Liver (tissue), 10 donors: ENCODE measurements at places on chromosomes 4 and X. TPM values are rescaled to one million over a fixed set of nuclear protein-coding genes. Genes with fewer than 3 reads are reported as not detected.
A peak's percentile ranks its signal among the peaks of the same experiment; 100 is the strongest.

DNA sequence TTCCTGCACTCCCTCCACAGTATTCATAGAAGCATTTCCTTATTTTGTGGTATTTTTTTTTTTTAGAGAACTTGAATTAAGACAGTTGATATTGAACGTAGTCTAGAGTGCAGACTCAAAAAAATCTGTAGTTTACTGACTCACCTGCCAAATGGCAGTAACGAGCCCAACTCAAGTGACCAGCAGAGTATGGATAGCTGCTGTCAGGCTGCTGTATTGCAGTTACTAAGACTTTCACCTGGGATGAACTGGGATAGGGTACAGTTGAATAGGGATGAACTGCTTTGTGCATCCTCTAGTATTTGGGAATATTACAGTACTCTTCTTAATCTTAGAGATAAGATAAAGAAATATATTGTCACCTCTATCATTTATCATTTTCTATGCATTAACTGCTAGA, 7.0 kb upstream of the SLC7A11 start:
- no peaks in the 10 kb centered on the region for H3K27me3 ChIP-seq
- H3K4me3 ChIP-seq, result no peak overlapping the region
- H3K27ac ChIP-seq, result no peak overlapping the region
- DNase-seq, result no peak
- H3K36me3 ChIP-seq, result no peaks in the 10 kb centered on the region
- no peaks in the 10 kb centered on the region for H3K4me1 ChIP-seq

Gene PWWP3B
- total RNA-seq, result 1.8 TPM

DNA sequence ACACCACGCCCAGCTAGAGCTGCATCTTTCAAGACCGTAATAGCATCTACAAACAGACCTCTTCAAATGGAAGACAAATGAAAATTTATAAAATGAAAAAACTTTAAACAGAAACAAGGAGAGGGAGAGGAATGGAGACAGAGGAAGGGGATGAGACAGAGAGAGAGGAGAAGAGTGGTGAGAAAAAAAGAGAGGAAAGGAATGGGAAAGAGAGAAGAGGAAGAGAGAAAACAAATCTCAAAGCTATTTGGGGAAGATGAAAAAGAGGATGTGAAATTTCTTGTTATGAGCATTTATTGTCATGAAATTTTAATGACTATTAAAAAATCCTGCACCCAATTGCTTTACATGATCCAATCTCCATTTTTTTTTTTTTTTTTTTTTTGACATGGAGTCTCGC, 726.9 kb downstream of the GRID2 start:
- H3K36me3 ChIP-seq, result no peaks in the 10 kb centered on the region
- no peak overlapping the region for H3K4me3 ChIP-seq
- H3K27ac ChIP-seq, result no peak overlapping the region

DNA sequence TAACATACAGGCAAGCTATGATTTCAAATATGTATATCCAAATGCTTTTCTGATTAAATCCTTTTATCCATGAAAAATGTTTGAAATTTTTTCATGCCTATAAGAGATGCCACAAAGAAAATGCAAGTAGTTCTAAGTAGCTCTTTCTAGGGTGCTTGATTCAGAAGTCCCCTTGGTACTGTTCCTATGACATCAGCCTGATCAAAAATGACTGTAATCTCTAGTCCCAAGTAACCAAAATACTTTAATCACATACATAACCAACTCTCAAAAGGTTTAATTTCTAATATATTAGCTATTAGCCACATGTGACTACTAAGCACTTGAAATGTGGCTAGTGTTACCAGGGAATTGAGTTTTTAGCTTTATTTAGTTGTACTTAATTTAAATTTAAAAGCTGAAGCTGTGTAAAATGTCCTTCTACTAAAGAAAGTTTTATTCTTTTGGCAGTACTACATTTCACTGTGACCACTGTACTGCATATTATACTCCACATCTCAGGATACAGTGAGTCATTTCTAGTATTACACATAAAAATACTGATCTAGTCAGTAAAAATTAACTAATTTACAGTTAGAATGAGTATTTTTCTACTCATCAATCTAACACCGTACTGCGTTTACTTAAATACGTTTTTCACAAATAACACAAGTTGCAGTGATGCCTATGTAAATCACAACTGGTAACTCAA, 33.9 kb downstream of the FBXW7 start:
- DNase-seq, result no peak
- no peaks in the 10 kb centered on the region for H3K4me1 ChIP-seq
- no peaks in the 10 kb centered on the region for H3K36me3 ChIP-seq
- no peak overlapping the region for H3K27ac ChIP-seq
- H3K4me3 ChIP-seq, result no peak overlapping the region
- no peaks in the 10 kb centered on the region for H3K27me3 ChIP-seq

GRCh38 chrX:97564496-97564895, 680.8 kb downstream of the RPA4 start:
- no peaks in the 10 kb centered on the region for H3K27me3 ChIP-seq
- DNase-seq, result no peak
- no peak overlapping the region for H3K27ac ChIP-seq
- H3K36me3 ChIP-seq, result no peaks in the 10 kb centered on the region
- peaks cover 11% of the 10 kb centered on the region for H3K4me1 ChIP-seq

GRCh38 chr4:156974264-156974663, 2.7 kb upstream of the PDGFC start:
- no peak for DNase-seq
- H3K36me3 ChIP-seq, result no peaks in the 10 kb centered on the region
- H3K27ac ChIP-seq, result no peak overlapping the region
- no peak overlapping the region for H3K4me3 ChIP-seq
- H3K4me1 ChIP-seq, result peaks cover 15% of the 10 kb centered on the region
- H3K27me3 ChIP-seq, result no peaks in the 10 kb centered on the region

Gene RTL3
- not detected for total RNA-seq

DNA sequence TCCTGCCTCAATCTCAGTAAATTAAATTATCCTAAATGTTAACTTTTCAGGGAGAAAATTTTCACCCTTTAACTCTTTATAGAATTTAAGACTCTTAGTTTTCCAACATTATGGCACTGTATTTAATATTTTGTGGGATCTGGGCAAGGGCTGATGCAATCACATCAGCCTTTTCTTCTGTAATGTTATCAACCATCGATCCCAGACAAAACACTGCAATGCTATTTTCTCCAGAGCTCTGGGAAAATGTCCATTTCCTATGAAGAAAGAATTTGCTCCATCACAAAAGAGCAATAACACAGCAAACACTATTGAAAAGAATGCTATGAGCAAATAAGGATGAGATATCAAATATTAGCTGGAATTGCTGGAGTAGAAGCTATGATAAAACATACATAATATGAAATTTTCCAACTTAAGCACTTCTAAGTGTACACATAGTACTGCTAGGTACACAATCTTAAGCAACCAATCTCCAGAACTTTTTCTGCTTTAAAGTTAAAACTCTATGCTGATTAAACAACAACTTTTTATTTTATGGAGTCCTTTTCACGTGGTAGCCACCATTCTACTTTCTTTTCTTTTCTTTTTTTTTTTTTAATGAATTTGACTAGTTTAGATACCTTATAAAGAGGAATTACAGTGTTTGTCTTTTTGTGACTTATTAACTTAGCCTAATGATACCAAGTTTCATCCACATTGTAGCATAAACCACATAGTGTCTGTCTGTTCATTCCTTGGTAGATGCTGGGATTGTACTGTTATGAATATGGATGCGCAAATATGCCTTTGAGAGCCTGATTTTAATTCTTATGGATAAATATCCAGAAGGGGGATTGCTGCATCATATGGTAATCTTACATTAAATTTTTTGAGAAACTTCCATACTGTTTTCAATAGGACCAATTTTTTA, 43.6 kb downstream of the UGT2A3 start:
- no peaks in the 10 kb centered on the region for H3K36me3 ChIP-seq
- peak overlapping the region; percentile 28 for H3K27ac ChIP-seq
- H3K4me1 ChIP-seq, result peaks cover 30% of the 10 kb centered on the region
- H3K27me3 ChIP-seq, result no peaks in the 10 kb centered on the region
- H3K4me3 ChIP-seq, result no peak overlapping the region

Gene PPP1R2C
- total RNA-seq, result not detected

Gene FRAS1
- 6.0 TPM for total RNA-seq

Gene CFAP47
- under 0.01 TPM for total RNA-seq

GRCh38 chrX:24148535-24149350, 786 bp upstream of the ZFX start:
- peak; percentile 41 for DNase-seq
- H3K27me3 ChIP-seq, result no peaks in the 10 kb centered on the region
- peaks cover 3% of the 10 kb centered on the region for H3K36me3 ChIP-seq

- H3K4me1 ChIP-seq, result peaks cover 6% of the 10 kb centered on the region
- no peaks in the 10 kb centered on the region for H3K36me3 ChIP-seq
- no peak overlapping the region for H3K4me3 ChIP-seq
- H3K27me3 ChIP-seq, result no peaks in the 10 kb centered on the region
Observed at GRCh38 chrX:111869639-111870034, 6.3 kb upstream of the TRPC5OS start.

DNA sequence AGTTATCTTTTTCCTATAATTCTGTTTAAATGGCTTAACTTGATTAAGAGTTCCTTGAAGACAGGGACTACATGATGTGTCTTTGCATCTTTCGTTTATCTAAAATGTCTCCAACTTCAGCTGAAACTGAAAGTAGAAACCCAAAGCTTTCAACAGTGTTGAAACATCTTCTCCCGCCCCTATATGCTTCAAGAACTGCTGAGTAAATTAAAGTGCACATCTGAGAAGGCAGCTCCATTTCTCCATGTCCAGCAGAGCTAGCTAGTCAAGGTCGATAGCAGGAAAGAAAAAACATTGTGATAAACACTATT, 185.7 kb upstream of the TBL1X start:
- no peaks in the 10 kb centered on the region for H3K36me3 ChIP-seq
- H3K27ac ChIP-seq, result no peak overlapping the region
- H3K4me3 ChIP-seq, result no peak overlapping the region
- DNase-seq, result no peak

Gene GPR143
- total RNA-seq, result 1.4 TPM

- H3K27me3 ChIP-seq, result no peaks in the 10 kb centered on the region
- H3K36me3 ChIP-seq, result peaks cover 50% of the 10 kb centered on the region
- H3K4me3 ChIP-seq, result no peak overlapping the region
- H3K4me1 ChIP-seq, result no peaks in the 10 kb centered on the region
- H3K27ac ChIP-seq, result no peak overlapping the region
Observed at GRCh38 chr4:13615161-13615560, 12.4 kb downstream of the BOD1L1 start.

GRCh38 chrX:3221643-3222042, 124.8 kb downstream of the MXRA5 start:
- H3K36me3 ChIP-seq, result no peaks in the 10 kb centered on the region
- no peak overlapping the region for H3K27ac ChIP-seq
- DNase-seq, result no peak
- no peak overlapping the region for H3K4me3 ChIP-seq

DNA sequence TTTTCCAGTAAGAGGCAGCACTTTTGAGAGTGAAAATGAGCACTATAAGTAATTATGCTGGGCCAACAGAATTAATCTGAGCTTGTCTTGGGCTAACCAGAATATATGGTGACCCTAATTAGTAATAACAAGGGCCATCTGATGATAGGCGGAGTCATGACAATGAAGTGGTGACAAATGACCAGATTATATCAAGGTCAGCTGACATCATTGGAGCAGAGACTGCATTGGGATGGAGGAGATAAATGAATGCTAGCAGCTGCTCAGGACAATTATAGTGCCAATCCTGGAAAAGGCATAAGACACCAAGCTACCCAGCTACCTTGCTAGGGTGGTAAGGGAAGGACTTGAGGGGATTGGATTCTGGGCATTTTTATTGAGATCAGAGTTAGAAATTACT, 1548.7 kb downstream of the RPA4 start:
- no peak for DNase-seq
- H3K4me1 ChIP-seq, result no peaks in the 10 kb centered on the region
- no peaks in the 10 kb centered on the region for H3K27me3 ChIP-seq
- no peaks in the 10 kb centered on the region for H3K36me3 ChIP-seq
- H3K4me3 ChIP-seq, result no peak overlapping the region

DNA sequence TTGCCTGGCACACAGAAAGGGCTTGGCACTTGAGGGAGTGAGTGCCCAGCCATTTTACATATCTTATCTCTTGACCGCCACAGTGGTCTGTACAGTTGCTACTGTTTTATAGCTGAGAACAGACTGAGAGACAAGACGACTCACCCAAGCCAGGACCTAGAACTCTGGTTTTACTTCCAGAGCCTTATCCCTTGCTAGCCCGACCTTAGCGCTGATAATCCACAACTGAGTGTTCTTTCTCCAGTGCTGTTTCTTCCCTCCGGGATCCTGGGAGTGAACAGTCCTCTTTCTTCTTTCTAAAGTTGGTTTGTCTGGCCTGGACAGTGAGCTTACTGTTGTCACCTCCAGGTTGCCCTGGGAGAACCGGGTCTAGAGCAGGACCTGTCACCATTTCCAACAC, 52.5 kb upstream of the TADA2B start:
- no peak for DNase-seq
- peaks cover 45% of the 10 kb centered on the region for H3K4me1 ChIP-seq
- peaks cover 2% of the 10 kb centered on the region for H3K36me3 ChIP-seq

- H3K4me1 ChIP-seq, result peaks cover 27% of the 10 kb centered on the region
- no peak overlapping the region for H3K4me3 ChIP-seq
- H3K27me3 ChIP-seq, result no peaks in the 10 kb centered on the region
- no peak for DNase-seq
- no peak overlapping the region for H3K27ac ChIP-seq
Observed at GRCh38 chr4:130068072-130068471, 972.1 kb downstream of the C4orf33 start.

GRCh38 chr4:106306561-106306960, 9.4 kb downstream of the TBCK start:
- no peak overlapping the region for H3K4me3 ChIP-seq
- DNase-seq, result no peak
- no peaks in the 10 kb centered on the region for H3K36me3 ChIP-seq
- H3K27me3 ChIP-seq, result no peaks in the 10 kb centered on the region
- H3K27ac ChIP-seq, result no peak overlapping the region

- H3K27me3 ChIP-seq, result peaks cover 3% of the 10 kb centered on the region
- H3K36me3 ChIP-seq, result no peaks in the 10 kb centered on the region
- no peak for DNase-seq
- no peak overlapping the region for H3K27ac ChIP-seq
- no peaks in the 10 kb centered on the region for H3K4me1 ChIP-seq
- no peak overlapping the region for H3K4me3 ChIP-seq
Observed at GRCh38 chr4:137519406-137519805, 12.9 kb downstream of the PCDH18 start.

Gene TMEM33
- total RNA-seq, result 49.0 TPM

DNA sequence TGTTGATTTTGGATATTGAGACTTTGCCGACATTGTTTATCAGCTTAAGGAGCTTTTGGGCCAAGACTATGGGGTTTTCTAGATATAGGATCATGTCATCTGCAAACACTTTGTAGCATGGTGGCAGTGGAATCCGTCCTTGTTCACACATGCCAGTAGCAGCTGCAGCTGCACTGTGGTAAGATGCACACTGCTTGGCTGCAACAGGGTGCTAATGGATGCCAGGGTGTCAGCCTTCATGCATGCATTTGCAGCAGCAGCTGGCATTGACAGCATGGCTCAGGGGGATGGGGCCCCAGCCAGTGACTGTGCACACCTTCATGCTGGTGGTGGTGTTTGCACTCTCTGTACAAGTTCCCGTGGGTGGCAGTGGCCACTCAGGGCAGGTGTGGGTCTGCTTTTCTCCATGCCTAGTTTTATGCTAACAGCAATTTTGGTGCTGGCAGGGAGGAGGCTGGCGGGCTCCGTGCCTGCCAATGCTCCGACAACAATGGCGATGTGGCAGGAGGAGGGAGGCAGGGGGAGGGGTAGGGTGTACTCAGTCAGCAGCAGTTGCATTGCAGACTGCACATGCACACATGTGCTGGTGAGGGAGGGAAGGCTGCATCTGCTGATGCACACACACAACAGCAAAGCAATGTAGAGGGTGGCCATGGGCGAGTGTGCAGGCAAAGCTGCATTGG, 37.5 kb downstream of the BEX3 start:
- no peak overlapping the region for H3K27ac ChIP-seq
- DNase-seq, result no peak
- no peak overlapping the region for H3K4me3 ChIP-seq
- H3K4me1 ChIP-seq, result no peaks in the 10 kb centered on the region
- no peaks in the 10 kb centered on the region for H3K27me3 ChIP-seq
- no peaks in the 10 kb centered on the region for H3K36me3 ChIP-seq
